ENCODE measurements at places on chromosomes 13 and 19.

DNA sequence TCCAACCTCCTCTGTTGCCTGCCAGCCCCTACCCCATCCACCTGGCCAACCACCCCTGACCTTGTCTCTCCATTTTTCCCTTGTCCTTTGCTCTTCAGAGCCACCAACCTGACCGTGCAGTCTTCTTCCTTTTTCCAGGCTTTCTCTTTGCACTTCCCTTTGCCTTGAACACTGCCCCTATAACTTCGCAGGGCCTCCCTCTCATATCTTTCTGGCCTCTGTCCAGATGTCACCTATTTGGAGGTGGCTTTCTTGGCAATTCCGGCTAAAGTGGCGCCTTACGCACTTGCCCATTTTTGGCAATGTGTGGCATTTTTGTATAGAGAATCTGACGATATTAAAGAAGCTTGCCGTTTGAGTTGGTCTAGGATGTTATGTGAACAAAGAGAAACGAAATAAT lies 844 bp downstream of the ZNF543 start:
- no peak for DNase-seq

GRCh38 chr13:45316338-45316737 lies 24.6 kb downstream of the TPT1 start:
- no peak for DNase-seq

GRCh38 chr13:43089912-43090498 lies 66.6 kb downstream of the DNAJC15 start:
- no peak for DNase-seq

DNA sequence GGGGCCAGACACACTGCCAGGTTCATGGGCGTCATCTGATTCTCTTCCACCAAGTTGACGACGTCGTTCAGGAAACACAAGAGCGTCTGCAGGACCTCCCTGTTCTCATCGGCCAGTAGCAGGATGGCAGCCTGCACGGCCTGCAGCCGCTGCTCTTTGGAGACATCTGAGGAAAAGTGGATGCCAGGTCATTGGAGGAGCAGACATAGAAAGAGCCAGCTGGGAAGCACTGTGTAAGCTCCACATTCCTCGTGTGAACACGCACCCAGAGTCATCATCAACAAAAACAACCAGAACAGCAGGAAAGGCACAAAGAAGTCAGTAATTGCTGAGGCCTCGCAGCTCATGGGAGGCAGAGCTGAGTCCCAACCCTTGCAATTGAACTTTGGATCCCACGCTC lies 96.5 kb downstream of the KL start:
- DNase-seq = no peak

DNA sequence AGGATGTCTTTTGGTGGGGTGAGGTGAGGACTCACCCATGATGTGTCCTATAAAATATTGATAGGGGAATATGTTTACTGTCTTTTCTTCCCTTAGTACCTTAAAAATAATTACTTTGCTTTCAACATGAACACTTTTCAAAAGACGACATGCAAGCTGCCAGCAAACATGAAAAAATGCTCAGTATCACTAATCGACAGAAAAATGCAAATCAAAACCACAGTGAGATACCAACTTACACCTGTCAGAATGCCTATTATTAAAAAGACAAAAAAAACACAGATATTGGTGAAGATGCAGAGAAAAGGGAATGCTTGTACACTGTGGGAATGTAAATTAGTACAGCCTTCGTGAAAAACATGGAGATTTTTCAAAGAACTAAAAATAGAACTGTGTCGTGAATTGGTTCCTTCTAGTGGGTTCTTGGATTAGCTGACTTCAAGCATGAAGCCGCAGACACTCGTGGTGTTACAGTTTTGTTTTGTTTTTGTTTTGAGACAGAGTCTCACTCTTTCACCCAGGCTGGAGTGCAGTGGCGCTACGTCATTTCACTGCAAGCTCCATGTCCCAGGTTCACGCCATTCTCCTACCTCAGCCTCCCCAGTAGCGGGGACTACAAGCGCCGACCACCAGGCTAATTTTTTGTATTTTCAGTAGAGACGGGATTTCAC lies 160.9 kb downstream of the FGF9 start:
- DNase-seq = no peak

DNA sequence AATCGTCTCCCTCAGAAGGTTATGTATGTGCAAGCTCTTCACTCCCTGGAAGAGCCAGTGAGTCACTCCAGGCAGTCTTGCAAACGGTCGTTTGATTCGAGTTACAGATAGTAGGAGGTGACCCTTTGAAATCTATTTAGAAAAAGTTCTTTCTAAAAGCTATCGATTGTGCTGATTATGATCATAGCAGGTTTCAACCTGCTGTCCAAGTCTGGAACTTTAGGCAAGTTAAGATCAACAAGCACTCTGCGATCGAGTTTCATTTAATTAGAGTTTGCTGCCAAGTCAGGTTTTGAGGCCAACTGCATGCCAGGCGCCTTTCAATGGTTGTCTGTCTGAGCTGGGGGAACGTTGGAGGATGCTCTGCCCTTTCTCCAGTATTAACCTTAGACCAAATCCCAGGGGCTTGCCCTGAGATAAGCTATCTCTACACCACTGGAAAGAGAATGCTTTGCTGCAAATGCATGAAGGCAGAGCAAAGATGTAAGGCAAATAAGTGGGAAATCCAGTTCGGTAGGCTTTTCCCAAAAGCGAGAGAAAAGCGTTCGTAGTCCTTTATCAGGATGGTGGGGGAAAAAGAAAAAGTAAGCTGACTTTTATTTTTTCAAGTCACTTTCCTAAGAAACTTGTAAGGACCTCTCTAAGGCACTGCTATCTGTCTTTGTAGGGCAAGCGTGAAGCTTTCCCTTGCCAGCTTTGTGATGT lies 287.5 kb downstream of the ATP8A2 start:
- no peak for DNase-seq

DNA sequence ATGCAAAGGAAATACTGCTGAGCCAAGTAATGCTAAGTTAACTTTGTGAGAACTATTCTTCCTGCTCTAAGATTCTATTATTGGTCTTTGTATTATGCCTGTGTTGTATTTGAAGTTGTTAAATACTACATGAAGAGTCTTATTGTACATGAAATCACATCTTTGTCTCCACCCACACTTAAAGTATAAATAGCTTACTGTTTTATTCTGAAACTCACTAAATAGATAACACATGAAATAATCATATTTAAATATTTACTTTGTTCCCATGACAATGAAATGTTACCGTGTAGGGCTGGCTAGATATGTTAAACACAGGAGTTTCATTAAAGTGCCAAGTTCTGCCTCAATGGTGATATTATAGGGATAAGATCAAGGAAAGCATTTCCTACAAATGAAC lies 562.1 kb upstream of the ATXN8OS start:
- no peak for DNase-seq

- no peak for DNase-seq
Measured at GRCh38 chr19:8638078-8638619, 7.7 kb downstream of the NFILZ start.

GRCh38 chr13:109747524-109747923 lies 38.9 kb downstream of the IRS2 start:
- no peak for DNase-seq

- DNase-seq = no peak
Measured at GRCh38 chr13:97757807-97758206, 195.7 kb upstream of the IPO5 start.

GRCh38 chr13:97629601-97630272 lies 195.8 kb downstream of the RAP2A start:
- no peak for DNase-seq

GRCh38 chr13:21710163-21710562 lies 39.3 kb downstream of the FGF9 start:
- DNase-seq = no peak

GRCh38 chr13:34822650-34823049 lies 119.4 kb upstream of the NBEA start:
- no peak for DNase-seq

DNA sequence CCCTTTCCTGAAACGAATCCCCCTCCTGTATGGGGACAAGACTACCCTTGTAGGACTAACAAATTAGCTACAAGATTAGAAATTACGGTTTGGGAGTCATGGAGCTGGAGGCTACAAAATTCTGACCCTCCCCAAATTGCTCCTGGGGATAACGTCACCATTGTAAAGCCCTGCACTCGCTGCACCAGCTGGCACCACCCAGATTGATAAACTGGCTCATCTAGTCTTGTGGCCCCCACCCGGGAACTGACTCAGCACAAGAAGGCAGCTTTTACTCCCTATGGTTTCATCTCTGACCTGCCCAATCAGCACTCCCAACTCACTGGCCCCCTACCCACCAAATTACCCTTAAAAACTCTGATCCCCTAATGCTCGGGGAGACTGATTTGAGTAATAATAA lies 150.6 kb upstream of the TSC22D1 start:
- DNase-seq = no peak

GRCh38 chr13:80726868-80727267 lies 385.9 kb upstream of the SPRY2 start:
- DNase-seq = no peak

DNA sequence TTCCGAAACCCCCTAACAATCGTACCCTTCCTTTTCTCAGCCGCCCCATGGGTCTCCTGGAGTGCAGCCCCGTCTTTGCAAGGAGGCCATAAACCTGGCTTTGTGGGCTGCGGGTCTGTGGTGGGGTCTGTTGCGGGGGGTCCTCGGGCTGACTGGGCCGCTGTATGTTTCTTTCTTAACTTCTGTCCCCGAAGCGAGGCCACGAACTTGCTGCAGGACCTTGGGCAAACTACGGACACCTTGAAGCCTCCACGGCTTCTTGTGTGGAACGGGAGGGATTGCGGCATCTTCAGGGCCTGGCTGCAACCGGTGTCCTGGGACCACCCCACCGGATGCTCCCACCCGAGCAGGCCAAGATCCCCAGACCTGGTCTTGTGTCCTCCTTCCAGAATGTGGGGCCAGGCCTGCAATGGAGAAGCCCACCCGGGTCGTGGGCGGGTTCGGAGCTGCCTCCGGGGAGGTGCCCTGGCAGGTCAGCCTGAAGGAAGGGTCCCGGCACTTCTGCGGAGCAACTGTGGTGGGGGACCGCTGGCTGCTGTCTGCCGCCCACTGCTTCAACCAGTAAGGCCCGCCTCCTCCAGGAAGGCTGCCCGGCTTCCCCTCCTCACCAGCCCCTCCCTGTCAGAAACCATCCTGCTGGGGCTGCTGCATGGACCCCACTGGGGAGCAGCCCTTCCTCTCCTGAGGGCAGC lies 12.0 kb downstream of the TIMM13 start:
- no peak for DNase-seq

DNA sequence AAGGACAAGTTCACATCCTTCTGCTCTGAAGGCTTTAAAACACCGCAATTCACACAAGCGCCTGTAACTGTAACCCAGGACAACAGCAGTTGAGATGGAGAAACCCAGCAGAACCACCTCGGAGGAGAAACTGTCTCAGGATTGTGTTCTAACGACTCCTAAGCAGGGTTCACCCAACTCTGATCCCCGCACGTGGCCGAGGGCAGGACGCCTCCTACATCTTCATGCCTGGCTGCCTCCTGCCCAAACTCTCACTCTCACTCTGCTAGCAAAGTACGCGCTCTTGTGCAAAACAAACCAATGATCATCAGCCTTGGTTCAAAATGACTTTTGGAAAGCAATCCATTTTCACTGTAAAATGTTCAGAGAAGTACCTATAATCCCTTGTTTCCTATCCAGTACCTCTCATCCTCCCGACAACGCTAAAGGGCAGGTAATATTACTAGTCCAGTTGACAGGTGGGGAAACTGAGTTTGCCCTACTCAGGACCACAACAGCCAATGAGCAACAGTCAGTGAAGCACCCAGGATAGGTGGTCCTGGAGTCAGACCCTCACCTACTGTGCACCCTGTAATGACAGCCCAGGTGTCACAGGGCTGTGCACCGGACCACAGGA lies 25.6 kb downstream of the EPS15L1 start:
- no peak for DNase-seq

GRCh38 chr13:93784191-93784590 lies 557.6 kb downstream of the GPC6 start:
- no peak for DNase-seq

- no peak for DNase-seq
Measured at GRCh38 chr13:112464720-112465119, 88.6 kb downstream of the SPACA7 start.

- no peak for DNase-seq
Measured at GRCh38 chr13:56953965-56954364, 186.8 kb upstream of the PRR20A start.

- no peak for DNase-seq
Measured at GRCh38 chr13:91399189-91400062, 1.0 kb downstream of the GPC5 start.

DNA sequence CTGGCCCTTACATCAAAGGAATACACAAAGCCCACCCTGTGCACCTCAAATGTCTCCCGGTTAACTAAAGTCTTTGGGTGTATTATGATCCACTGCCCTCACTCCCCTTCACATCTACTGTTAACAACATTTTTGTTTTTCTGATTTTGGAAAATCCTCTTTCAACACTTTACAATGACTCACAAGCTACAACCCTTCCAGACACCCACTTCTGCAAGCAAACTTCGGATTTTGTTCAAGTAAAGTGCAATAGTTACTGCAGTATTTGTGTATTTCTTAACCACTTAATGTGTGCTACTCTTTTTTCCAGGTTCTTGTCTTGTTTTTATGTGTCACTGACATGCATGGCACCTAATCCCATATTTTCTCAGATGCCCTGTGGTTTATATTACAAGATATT lies 101.1 kb downstream of the EDNRB start:
- DNase-seq = no peak

DNA sequence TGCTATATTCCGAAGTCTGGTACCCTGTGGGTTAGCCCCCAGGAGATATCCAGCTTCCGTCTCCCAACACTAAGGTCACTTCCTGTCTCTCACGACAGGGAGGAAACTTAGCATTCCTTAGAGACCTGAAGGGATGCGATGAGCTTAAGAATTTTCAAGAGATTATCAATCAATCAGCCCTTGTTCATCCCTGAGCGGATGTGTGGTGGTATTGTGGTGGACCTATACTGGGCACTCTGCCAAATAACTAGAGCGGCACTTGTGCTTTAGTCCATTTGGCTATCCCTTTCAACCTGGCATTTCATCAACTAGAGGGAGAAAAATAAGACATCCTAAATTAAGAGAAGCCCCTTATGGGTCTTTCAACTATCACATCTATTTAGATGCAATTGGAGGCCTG lies 30.9 kb upstream of the ZNF562 start:
- DNase-seq = no peak

DNA sequence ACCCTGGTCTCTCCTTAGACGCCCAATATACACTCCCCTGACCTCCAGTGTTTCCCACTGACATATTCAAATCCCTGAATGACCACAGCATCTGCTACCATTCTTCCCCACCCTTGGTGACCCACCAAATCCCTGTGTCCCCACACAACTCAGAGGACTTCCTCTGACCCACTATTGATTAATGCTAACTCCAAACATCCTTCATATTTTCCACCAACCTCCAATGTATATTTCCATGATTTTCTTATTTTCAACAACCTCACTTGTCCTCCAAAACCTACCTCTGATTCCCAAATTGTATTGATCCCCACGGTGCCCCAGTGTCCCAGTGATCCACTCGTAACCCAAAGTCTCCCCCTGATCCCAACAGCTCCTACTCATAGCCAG lies 526 bp upstream of the DMWD start:
- DNase-seq = no peak

GRCh38 chr13:101025925-101026324 lies 351.3 kb upstream of the TMTC4 start:
- no peak for DNase-seq

- DNase-seq = peak; percentile 75
Measured at GRCh38 chr19:39031368-39032062, 834 bp downstream of the FBXO27 start.

- peak; percentile 11 for DNase-seq
Measured at GRCh38 chr19:58033741-58034476, at the start of gene ZSCAN1. TSS of gene ZSCAN1 (plus strand) at chr19:58034025. CDS start at chr19:58037837, 3,812 bp downstream.

GRCh38 chr19:37920591-37921450 lies 13.8 kb downstream of the SIPA1L3 start:
- DNase-seq = no peak

GRCh38 chr13:33135097-33135496 lies 118.9 kb downstream of the KL start:
- DNase-seq = no peak

GRCh38 chr13:86446311-86446710 lies 647.1 kb upstream of the SLITRK6 start:
- DNase-seq = no peak
